NCI-H2081 (cell line): ENCODE measurements at places on chromosomes 3 and 15.
A peak's percentile ranks its signal among the peaks of the same experiment; 100 is the strongest.

DNA sequence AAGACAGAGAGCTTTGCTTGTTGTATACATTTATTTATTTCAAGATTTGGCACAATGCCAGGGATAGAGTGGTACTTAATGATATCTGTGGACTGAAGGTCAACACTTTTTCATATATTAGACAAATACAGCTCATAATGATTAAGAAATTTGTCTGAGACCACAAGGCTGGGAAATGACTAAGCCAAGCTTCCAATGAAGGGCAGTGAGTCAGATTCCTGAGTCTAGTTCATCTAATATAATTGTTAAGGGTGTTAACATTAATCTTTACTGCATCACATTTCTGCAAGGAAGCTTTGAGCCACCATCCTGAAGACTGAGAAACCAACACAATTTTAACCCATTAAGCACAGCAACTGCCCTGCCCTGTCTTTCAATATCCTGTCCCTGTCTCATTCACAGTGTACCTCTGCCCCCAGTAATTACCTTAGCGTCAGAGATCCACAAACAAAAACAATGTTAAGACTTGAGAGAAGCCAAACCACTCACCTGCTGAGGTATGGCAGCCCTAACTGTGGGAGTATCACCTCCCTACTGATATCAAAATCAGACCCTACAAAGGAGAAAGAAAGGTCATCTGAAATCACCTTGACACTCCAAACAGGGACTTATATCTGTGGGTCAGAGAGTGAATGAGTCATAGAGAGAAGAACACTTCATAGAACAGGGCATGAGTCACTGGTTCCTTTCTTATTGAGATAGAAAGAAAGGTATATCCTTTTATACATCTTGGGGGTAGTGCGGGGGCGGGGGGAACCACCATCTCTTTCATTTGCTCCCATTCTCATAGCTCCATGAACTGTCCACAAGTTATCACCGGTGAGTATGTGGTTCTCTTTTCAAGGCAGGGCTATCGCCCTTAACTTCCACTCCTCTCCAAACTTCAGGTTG, 74.7 kb downstream of the MAGI1 start:
- DNase-seq: no peak

GRCh38 chr3:62110443-62111225, 262.7 kb downstream of the FEZF2 start:
- DNase-seq: no peak

DNA sequence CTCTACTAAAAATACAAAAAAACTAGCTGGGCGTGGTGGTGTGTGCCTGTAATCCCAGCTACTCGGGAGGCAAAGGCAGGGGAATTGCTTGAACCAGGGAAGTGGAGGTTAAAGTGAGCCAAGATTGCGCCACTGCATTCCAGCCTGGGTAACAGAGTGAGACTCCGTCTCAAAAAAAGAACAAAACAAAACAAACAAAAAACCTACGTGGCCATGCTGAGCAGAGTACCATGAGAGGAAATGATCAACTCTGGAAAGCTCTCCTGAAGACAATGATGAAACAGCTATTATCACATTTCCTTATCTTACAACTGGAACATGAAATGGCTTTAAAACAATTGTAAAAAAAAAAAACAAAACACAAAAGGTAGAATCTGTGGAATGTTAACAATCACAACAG, 75.2 kb downstream of the CHSY1 start:
- DNase-seq: no peak

GRCh38 chr15:48800811-48801455, 9.9 kb downstream of the CEP152 start:
- DNase-seq: no peak

DNA sequence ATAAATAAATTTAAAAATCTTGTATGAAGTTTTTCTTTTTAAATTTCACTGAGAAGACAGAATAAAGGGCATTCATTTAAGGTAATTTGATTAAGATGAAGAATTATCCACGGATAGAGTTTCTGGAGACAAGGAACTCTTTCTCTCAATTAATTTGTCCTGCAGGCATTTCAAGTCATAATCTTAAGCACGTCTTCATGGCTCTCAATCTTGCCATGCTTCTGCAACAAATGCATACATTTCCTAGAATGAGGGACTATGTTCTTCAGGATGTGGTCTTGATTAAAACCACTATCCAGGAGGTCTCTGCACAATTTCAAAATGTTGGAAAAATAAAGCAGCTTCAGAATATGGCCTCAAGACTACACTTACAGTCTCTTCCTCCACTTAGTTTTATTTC, 67.6 kb upstream of the LSAMP start:
- DNase-seq: no peak

- peak; percentile 54 for DNase-seq
Observed at GRCh38 chr3:135456108-135456790, 509.3 kb upstream of the PPP2R3A start.

- no peak for DNase-seq
Observed at GRCh38 chr3:9056581-9056980, 93.3 kb upstream of the RAD18 start.

DNA sequence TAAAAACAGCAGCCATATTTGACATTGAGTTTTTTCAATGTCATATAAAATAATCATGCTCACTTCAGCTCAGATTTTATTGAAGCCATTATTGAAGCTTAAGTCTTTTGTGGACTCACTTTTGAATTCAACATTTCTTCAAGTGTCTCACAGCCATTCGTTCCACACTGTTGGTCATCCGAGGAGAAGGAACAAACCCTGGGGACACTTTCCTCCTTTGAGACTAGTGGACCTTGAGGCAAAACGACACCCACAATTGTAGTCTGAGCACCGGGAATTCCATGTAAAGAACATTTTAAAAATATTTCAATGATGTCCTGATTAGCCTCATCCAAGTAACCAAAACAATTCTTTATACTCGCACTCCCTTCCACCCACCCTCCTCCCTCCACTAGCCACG, 174.7 kb downstream of the CD47 start:
- no peak for DNase-seq

DNA sequence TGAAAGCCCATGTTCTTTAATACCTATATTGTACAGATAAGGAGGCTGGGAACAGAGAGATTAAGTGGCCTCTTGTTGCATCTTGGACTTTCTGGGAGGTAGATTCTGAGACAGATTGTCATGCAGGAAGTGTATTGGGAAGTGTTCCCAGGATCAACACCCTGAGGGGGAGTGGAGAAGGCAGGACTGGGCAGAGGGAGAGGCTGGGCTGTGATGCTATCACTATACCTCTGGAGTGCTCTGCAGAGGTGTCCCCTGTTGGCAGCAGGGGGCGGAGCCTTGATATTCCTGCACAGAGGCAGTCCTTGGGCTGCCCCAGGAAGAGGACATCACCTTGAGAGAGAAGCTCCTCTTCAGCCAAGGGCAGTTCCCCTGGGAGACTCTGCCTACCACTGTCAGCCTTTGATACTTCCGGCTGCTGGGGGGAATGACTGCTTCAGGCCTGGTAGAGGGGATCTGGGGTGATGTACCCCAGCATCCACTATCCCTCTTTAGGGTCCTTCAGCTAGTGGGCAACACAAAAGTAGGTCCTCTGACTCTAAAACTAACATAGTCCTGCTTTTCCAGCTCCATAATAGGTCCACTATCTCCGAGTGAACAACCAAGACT, 97.4 kb upstream of the RNU6-1 start:
- no peak for DNase-seq

GRCh38 chr3:167406876-167407492, 26.9 kb upstream of the ZBBX start:
- peak; percentile 80 for DNase-seq

- no peak for DNase-seq
Observed at GRCh38 chr3:48684480-48685143, 1.1 kb downstream of the NCKIPSD start.

DNA sequence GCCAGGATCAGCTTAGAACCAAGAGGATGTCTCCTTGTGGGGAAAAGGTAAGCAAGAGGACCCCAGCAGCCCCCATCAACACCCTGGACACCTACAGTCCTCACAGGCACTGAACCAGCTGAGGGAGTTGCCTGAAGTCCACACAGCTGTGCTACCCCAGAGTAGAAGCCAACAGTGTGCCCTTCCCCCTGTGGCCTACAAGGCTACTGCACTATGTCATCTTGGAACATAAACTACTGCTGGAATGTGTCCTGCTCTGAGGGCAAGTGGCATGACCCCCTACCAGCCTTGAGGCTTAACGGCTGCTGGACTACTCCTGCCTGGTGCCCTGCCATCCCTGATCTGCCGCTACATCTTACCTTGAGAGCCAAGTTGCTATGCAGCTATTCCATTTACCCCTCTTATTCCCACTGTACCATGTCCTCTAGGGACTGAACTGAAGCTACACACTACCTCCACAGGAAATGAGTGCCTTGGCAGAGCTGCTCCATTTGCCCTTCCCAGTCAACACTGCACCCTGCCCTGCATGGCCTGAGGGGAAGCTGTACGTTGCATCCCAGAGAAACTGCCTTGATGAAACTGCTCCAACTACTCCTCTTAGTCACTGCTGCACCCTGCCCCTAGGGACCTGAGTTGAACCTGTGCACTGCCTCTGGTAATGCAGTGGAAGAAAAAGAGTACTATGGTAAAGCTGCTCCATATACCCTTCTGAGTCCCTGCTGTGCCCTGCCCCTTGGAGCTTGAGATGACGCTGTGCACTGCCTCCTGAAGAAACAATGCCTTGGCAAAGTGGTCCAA, 40.2 kb upstream of the ATP13A5 start:
- DNase-seq: no peak

DNA sequence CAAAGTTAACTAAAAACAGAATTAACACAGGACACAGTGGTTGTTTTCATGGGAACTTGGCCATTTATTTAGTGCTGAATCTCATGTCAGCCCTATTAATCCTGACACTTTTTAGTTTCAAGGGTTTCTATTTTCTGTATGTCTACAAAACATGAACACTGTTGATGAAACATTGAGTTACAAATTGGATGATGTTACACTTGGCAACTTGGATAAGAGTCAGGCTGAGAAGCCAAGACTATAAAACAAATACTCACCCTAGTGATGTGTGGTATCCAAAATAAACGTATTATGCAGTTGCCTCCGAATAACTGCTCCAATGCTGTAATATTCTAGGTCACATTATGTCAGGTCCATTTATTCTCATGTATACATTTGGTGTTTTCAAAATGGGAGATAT, 349.6 kb downstream of the ZIC1 start:
- DNase-seq: peak; percentile 7

DNA sequence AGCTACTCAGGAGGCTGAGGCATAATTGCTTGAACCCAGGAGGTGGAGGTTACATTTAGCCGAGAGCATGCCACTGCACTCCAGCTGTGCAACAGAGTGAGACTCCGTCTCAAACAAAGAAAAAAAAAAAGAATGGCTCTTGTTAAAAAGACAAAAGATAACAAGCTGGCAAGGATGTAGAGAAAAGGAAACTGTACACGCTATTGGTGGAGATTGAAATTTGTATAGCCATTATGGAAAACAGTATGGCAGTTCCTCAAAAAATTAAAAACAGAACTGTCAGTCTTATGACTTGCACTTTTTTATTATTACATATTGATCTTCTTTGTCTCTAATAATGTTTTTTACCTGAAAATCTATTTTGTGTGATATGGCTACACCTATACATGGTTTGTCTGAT, 41.9 kb downstream of the MEX3B start:
- DNase-seq: no peak

- DNase-seq: no peak
Observed at GRCh38 chr3:159838938-159839337, 149.7 kb upstream of the IL12A start.

DNA sequence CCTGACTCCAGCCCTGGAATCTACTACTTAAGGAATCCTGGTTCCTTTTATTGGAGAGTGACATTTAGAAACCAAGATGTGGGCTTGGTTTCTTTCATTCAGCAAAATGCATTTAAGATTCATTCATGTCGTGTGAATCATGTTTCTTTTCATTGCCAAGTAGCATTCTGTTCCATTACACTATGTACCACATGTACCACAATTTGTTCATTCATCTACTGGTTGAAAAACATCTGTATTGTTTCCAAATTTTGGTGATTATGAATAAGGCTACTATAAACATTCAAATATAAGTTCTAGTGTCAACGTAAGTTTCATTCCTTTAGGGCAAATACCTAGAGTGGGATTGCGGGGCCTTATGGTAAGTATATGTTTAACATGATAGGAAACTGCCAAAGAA, 264.2 kb downstream of the VPS13C start:
- DNase-seq: no peak

DNA sequence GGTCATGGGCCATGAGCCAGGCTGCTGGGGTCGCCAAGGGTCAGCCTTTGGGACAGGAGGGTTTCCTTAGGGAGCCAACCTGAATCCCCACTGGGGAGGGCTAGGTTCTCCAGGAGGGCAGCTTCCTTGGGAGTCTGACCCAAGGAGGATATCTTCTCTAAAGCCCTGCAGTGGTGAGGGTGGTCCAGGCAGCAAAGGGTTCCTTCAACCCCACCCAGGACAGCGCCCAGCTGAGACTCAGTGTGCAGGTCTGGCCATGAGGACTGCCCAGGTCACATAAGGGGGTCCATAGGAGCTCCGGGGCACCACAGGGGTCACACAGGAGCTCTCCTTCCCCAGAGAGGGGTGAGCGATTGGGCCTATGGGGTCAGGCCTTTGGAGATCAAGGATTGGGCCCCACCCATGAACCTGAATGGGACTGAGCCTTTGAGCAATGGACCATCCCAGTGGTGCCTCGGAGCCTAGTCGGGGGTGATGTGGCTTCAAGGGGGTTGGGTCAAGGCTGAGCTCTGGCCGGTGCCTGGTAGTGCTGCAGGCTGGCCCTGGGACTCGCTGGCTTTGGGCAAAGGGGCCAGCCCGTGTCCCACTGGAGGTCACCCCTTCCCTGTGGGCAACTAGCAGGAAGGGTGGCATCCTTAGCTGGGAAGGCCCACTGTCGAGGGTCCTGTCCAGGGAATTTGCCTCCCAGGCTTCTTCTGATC, 216.5 kb downstream of the SNRPN start:
- DNase-seq: no peak
